Inflammatory macrophage treated with lipopolysaccharide for 4 hours (primary cell): ENCODE measurements at places on chromosomes 13 and 19.
A peak's percentile ranks its signal among the peaks of the same experiment; 100 is the strongest.

DNA sequence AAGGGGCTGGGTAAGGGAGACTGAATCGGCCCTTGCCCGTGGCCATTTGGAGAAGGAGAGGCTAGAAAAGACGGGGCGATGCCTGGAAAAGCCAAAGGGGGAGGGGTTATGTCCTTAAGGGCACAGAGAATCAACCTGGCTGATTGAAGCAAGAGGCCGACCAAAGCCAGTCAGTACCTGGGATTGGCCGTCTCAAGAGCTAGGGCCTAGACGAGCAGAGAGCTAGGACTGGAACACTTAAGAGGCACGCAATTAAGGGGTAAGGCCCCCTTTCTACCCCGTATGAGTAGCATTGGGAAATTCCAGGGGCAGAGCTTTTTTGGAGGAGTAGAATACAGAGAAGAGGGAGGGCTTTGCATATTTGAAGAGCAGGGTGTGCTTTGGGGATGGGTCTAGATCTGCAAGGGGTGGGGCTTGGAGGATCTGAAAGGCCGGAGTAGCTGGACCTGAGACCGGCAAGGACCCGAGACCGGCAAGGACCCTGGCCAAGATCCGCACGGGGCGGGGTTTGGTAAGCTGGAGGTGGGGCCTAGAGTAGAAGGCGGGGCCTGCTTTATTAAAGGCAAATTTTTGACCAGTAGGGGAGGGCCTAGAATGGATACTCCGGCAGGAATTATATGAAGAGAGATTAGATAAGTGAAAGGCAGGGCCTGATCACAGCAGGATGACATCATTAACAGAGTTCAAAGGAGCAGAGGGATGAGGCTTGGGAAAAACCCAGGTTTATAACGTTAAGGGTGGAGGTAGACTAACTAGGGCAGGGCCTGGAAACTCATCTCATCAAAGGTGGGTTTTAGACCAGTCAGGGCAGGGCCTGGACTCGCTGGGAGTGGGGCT is 10.7 kb upstream of the CACNG6 start:
- DNase-seq, result no peak

DNA sequence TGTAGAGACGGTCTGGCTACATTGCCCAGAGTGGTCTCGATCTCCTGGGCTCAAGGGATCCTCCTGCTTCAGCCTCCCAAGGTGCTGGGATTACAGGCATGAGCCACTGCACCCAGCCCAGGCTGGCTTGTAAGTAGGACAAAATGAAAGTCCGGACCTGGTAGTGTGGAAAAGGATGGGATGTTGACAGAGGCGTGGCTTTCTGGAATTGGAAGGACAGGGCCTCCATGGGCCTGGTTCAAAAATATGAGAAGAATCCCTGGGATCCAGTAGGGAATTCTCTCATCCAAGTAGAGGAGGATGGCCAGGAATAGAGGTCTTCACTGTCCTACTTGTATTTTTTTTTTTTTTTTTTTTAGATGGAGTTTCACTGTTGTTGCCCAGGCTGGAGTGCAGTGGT is 64.9 kb downstream of the TRPM4 start:
- no peak for DNase-seq

GRCh38 chr19:13301627-13302334 is 151.6 kb downstream of the IER2 start:
- DNase-seq, result no peak

DNA sequence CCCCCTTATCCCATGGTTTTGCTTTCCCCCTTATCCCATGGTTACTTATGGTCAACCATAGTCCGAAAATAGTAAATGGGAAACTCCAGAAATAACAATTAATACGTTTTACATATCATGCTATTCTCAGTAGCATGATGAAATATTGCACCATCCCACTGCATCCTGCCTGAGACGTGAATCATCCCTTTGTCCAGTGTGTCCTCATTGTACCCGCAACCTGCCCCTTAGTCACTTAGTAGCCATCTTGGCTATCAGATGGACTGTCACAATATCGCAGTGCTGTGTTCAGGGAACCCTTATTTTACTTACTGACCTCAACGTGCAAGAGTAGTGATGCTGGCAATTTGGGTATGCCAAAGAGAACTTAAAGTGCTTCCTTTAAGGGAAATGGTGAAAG is 10.5 kb upstream of the NBEA start:
- DNase-seq, result peak; percentile 45

DNA sequence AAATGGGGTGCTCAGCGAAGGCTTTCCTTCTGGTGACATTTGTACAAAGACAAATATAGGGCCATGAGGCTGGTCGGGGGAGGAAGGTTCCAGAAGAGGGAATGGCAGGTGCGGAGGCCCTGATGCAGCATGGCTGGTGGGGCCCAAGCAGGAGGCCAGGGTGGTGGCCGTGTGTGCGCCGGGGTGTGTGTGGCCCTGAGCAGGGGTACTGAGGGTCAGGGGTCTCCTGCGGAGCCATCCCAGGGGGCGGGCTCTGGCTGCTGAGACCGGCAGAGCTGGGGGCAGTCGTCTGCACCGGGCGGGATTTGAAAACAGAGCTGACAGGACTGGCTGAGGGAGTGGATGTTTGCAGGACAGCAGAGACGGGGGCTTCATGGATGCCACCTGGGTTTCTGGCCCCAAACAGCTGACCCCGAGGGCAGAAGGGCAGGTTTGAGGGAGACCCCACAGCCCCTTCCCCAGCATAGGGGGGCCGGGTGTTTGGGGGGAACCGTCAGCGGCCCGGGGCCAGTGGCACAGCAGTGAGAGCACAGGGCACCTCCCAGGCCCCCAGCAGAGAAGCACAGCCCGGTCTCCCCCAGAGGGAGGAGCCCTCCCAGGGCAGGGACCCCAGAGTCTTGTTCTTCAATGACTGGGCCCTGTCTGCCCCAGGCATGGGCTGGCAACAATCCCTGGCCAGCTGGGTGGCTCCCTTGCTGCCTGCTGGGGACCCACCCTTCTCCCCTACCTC is 11.4 kb downstream of the PIAS4 start:
- DNase-seq, result no peak

DNA sequence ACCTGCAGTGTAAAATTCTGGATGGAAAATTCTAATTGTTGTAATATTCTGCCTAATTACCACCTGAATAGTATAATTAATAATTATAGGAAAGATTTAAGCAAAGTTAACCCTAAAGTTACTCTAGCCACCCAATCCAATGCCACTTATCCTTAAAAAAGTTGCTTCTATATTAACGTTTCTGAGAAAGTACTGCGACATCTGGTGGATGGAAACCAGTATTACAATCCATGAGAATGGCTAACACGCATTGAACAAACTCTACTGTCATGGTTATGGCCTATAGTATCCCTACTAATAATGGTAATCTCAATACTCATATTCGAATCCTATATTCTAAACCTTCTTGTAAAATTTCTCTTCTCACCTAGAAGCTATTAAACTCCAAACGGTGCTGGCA is 1551.8 kb downstream of the SLITRK1 start:
- peak; percentile 2 for DNase-seq

DNA sequence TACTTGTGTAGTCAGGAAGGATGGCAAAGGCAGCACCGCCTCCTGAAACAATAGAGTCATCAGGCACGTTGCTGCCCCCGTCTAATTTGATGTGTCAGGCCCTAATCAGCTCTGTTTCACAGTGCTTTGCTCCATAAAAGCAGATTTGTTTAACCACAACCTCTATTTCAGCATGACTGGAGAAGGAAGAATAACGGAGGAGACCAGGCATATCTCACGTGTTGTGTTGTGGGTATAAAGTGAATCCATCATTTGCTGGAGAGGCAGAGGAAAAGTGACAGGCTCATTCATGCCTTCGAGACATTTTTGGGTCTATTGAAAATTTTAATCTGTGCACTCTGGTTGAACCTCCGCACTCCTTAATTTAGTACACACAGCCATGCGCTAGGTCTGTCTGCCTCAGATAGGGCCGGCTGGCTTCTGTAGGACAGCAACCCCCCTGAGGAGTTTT is 940.4 kb upstream of the SLC10A2 start:
- DNase-seq, result no peak

- DNase-seq, result no peak
Observed at GRCh38 chr19:15374105-15374651, 5.4 kb downstream of the AKAP8 start.

- DNase-seq, result no peak
Observed at GRCh38 chr13:99973808-99974185, 2.2 kb upstream of the ZIC5 start.

DNA sequence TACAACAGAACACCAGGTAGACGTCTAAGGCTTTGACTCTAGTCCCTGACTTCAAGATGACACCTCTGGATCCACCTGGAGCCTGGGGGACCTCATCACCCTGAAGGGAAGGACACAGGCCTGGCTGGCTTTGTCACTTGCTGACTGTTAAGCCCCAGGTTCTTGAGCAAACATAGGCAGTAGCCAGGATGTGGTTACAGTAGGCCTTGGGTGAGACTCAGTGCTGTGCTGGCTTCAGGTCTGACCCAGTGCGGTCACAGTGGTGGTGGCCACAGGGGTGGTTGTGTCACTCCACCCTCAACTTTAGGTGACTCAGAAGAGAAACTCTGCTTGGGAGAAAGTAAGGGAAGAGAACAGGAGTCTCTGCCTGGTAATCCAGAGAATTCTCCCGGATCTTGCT is 497.8 kb downstream of the UQCRFS1 start:
- DNase-seq, result no peak

DNA sequence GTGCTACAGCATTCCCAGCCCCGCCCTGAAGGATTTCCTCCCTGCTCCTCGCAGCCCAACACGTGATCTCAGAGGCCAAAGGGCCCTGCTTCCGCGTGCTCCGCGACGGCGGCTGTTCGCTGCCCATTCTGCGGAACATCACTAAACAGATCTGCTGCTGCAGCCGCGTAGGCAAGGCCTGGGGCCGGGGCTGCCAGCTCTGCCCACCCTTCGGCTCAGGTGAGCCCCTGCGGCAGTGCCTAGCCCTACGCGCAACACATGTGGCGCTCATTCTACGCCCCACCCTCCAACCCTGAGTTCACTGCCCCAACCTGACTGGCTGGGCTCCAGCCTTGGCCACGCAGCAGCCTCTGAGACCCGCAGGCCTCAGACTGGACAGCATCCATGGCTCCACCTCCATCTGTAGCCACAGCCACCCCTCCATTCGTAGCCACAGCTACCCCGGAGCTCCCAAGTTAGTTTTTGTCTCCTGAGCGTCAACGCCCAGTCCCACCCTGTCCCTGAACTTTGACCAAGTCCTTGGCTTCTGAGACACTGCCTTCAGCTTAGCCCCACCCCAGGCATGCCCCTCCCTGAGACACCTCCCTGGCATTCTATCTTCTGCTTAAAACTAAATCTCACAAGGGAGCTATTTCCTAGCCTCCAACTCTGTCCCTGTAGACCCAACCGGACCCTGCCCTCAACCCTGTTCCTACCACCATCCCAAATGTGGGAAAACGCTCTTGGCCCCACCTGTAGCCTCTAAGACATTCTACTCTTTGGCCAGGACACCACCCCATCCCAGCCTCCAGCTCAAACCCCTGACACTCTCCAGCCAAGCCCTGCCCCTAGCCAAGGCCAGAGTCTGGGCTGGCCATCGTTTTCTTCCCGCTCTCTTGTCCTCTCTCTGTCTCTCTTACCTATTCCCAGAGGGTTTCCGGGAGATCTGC is 6.4 kb downstream of the LTBP4 start:
- DNase-seq, result no peak

- DNase-seq, result no peak
Observed at GRCh38 chr19:55391702-55392615, 6.2 kb downstream of the RPL28 start.
